Right forelimb (tissue), 1 donor: ENCODE measurements at places on chromosomes 4 and X.

GRCh38 chr4:161003418-161004057 is 1160.3 kb downstream of the FSTL5 start:
- DNase-seq = no peak

DNA sequence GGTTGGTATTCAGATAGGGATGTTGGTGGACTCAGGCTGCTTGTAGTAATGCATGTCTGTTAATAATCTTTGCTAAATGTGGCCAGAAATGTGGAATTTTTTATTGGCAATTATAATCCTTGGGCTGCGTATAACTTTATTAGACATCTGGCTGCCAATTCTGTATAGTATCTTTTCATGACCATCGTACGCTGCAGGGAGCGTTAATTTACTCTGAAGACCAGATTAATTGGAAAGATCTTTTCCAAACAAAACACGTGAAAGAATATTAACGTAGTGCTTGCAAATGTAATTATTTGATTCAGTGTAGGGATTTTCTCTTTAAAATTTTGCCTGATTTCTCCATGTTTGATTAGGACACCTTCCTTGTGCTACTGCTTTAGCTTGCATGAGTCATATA is 38.8 kb upstream of the FTHL17 start:
- no peak for DNase-seq

DNA sequence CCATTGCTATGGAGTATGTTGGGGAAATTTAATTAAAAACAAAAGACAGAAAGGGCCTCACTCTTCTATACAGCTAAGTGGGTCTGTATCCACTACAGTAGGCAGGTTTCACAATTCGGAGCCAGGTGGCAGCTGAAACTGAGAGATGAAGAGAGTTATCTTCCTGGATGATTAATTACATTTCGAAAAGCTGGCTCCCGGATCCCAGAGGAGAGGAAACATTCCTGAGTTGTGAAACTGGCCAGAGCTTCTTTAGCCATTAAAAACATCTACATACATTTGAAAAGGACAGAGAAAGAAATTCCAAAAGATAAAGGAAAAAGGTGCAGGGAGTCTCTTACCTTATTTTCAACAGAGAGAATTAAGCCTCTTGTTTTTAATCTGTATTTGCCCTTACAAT is 15.5 kb upstream of the PDZD4 start:
- no peak for DNase-seq

DNA sequence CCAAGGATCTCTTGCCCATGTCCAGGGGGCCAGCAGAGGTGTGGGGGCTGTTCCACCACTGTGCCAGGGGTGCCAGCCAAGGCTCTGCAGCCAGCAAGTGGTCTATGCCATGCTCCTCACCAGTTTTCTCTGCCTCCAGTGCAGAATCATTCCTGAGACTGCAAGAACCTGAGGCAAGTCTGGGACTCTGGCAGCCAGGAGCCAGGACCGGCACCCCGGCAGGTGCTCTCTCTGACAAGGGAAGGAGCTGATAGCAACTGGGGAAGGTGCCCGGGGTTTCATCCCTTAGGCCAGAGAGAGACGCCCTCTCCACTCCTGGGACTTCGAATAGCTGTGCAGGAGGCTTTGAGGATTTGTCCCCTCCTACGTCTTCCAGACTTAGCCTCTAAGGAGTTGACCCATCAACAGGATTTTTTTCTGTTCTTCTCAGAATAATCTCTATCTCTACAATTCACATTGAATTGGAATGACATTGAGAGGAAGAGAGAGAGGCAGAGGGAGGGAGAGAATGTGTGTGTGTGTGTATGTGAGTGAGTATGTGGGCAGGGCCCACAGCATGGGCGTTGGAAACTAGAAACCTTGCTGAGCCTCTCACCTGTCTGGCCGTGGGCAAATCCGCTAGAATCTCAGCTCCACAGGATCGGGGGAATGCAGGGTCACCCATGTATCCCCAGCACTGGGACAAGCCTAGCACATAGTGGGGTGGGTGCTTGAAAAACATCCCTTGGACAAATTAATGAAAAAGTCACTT is 74.5 kb upstream of the AFAP1 start:
- no peak for DNase-seq

DNA sequence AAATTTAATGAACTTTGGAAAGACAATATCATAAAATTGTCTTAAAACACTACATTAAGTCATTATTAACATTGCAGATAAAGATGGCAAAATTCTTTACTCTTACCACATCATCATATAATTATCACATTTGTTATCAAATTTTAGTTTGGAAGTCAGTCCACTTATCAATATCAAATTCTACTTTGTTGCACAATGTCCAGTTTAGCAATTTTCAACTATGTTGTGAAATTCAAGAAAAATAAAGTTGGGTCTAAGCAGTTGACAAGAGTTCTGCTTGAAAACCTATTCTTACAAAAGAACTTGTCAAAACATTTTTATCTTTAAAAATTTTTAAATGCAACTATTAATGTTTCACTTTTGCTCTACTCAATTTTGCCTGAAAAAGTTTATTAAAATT is 44.7 kb upstream of the TET2 start:
- no peak for DNase-seq

- DNase-seq = no peak
These were observed 495.3 kb downstream of the SPRY1 start for GRCh38 chr4:123891881-123892280.

DNA sequence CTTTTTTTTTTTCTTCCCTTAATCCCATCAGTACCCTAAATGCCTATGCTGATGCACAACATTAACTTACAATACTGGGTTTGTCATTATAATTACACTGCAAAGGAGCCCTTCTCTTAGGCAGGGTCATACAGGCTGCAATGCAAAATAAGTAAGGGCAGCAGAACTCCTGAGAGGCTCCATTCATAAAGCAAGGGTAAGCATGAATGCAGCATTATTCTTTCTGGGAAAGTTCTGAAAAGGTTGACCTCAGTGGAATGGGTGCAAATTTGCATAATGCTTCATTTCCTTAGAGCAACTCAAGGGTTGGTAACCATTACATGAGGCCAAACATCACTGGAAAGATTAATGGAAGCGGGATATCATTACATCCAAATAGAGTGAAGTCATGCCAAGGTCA is 789.2 kb downstream of the KLHL13 start:
- no peak for DNase-seq

DNA sequence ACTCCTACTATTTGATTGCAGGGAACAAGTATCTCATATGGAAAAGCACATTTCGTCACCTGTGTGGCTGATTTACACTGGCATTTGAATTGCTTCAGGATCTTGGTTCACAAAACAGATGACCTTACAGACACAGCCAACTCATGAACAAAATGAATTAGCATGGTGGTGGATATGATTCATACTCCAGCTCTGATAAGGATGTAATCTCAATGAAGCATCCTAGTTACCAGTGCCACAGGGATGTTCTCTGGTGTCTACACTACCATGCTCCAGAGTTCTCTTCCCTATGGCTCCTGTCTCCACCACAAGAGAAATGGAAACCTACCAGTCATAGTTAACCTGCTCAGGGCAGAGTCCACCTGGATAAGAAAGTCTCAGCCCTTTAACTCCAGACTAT is 40.7 kb downstream of the TEC start:
- no peak for DNase-seq

DNA sequence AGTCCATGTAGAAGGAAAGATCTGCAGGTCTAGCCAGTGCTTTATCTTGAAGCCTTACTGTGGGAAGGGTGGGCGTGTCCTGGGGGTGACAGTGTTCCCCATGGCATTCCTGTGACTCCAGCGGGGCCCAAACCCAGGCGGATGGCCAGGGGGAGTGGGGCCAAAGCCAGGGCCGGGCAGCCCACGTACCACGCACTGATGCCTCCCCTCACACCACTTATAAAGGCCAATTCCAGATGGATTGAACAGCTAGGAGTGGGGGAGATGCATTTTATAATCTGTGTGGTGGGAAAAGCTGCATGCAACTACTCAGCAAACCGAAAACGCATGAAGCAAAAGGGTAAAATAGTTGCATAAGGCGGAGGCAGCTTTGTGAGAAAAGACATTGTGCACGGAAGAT is 36.4 kb downstream of the NELFA start:
- DNase-seq = no peak

- no peak for DNase-seq
These were observed 55.0 kb downstream of the PAPSS1 start for GRCh38 chr4:107665001-107665400.

DNA sequence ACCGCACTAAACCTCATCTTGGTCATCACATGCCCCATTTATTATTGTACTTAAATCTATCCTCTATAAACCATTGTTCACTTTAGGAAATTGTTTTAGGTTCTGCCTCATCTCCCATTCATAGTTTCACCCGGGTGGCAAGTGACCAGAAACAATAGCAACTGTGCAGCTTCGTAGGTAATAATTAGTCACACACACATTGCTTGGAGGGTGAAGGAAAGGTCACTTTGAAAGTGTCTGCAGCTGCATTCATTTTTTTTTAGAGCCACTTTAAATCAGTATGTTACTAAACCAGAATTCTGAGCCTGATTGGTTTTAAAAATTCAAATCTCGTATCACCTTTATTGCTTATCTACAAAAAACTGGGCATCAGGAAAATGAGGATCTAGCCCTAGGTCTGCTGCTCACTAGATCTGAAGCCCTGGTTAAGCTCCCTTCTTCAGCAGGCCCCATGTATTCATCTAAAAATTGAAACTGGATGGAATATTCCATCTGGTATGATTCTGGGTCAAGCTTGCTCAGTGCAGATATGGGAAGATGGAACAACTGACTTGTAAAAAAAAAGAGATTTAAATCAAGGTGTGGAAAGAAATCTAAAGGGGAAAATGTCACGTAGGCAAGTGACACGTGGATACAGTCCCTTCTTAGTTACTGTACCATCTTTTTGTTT is 62.4 kb downstream of the LIMCH1 start:
- no peak for DNase-seq

- DNase-seq = no peak
These were observed 31.5 kb downstream of the WWC2 start for GRCh38 chr4:183130328-183131155.

- DNase-seq = no peak
These were observed 582.9 kb downstream of the ADGRL3 start for GRCh38 chr4:61783050-61783449.

GRCh38 chr4:140136509-140136908 is 17.5 kb downstream of the MAML3 start:
- DNase-seq = no peak

- no peak for DNase-seq
These were observed 239.4 kb upstream of the BOD1L1 start for GRCh38 chr4:13866881-13867280.

DNA sequence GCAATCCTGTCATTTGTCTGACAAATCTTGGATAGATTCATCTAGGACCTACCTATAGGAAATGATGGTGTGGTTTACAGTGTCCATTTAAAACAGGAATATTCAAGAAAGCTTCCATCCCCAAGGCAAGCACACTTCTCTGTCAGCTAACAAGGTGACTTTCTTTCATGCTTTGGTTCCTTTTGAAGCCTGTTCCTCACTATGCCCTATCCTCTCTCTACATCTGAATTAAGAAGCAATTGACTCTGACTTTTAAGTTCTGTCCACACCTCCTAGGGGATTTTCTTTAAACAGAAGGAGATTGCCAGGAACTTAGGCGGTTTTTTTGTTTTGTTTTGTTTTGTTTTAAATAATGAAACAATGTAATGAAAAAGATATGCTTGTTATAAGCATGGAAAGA is 1181.4 kb upstream of the TENM3 start:
- no peak for DNase-seq

DNA sequence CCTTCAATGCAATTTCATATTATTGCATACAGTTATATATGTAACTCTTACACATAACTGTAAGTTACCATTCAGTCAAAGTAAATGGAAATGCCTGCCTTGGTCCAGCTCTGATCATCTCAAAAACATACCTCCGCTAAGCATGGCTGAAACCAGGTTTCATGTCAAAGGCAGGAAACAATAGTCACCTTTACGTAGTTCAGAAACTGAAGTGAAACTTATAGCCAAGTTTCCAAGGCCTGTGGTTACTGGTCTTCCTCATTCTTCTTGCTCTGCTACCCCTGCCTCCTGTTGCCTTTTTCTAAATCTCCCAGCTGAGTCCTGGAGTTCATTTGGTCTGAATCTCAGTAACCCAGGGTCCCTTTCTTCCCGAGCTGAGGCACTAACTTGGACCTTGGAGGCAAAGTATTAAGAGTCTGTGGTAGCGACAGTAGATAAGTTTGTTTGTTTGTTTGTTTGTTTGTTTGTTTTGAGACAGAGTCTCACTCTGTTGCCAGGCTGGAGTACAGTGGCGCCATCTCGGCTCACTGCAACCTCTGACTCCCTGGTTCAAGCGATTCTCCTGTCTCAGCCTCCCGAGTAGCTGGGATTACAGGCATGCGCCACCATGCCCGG is 30.8 kb downstream of the DAPP1 start:
- DNase-seq = no peak

- no peak for DNase-seq
These were observed 28.2 kb downstream of the APOO start for GRCh38 chrX:23879380-23880090.

GRCh38 chr4:182853731-182854330 is 63.4 kb downstream of the DCTD start:
- DNase-seq = no peak

DNA sequence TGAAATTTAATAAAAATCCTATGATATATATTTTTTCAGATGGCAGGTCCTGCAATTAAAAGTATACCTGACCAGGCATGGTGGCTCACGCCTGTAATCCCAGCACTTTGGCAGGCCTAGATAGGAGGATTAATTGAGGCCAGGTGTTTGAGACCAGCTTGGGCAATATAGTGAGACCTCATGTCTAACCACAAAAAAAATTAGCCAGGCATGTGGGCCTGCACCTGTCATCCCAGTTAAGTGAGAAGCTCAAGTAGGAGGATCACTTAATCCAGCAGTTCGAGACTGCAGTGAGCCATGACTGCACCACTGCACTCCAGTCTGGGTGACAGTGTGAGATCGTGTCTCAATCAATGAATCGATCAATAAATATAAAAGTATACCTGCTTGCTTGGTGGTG is 2.5 kb downstream of the OCIAD2 start:
- DNase-seq = no peak

- no peak for DNase-seq
These were observed 20.6 kb downstream of the DCHS2 start for GRCh38 chr4:154471032-154471431.

DNA sequence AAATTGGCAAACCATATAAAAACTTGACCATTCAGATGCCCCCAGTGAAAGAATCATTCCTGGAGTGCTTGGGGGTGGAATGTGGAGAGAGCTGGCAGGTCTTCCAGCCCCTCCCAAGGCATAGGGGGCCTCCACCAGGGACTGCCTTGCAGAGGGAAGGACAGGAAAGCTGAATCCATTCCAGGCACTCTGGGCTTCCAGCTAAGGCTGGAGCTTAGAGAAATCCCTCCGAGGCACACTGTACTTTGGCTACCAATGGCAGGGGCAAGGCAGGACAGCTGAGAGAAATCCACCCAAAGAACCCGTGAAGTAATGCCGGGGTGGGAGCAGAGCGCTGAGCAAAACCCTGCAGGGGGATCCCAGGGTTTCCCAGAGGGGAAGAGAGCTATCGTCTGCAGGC is 4.0 kb downstream of the CENPU start:
- DNase-seq = no peak

DNA sequence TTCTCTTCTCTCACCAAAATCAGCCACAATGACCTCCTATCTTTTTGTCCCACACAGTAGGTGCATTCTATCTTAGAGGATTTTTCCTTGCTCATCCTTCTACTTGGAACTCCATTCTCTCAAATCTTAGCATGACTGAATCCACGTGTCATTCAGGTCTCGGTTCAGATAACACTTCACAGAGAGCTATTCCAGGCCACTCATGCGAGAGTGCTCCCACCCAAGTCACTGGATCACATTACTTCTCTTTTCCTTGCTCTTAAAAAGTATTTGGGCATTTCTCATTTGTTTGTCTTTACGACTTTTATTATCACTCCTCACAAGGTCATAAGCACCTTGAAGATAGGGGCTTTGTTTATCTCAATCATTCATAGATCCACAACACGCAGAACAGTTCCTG is 647.5 kb upstream of the TENM3 start:
- DNase-seq = no peak
